Neuronal stem cell (in vitro differentiated cells): ENCODE measurements at places on chromosomes 3 and 15.
A peak's percentile ranks its signal among the peaks of the same experiment; 100 is the strongest.

GRCh38 chr3:151283387-151283786 is 5.0 kb upstream of the P2RY14 start:
- no peaks in the 10 kb centered on the region for H3K4me1 ChIP-seq
- no peak overlapping the region for H3K4me3 ChIP-seq
- H3K36me3 ChIP-seq, result no peaks in the 10 kb centered on the region
- H3K27ac ChIP-seq, result no peak overlapping the region
- no peak for DNase-seq
- H3K27me3 ChIP-seq, result no peaks in the 10 kb centered on the region

- no peaks in the 10 kb centered on the region for H3K27me3 ChIP-seq
- H3K4me3 ChIP-seq, result no peak overlapping the region
- DNase-seq, result no peak
- no peaks in the 10 kb centered on the region for H3K36me3 ChIP-seq
These were observed 166.0 kb downstream of the THSD4 start for GRCh38 chr15:71281256-71281655.

GRCh38 chr3:99943931-99944761 is 126.5 kb downstream of the CMSS1 start:
- H3K4me1 ChIP-seq, result peaks cover 4% of the 10 kb centered on the region
- H3K27me3 ChIP-seq, result no peaks in the 10 kb centered on the region
- no peak for DNase-seq
- no peak overlapping the region for H3K4me3 ChIP-seq
- H3K27ac ChIP-seq, result no peak overlapping the region

DNA sequence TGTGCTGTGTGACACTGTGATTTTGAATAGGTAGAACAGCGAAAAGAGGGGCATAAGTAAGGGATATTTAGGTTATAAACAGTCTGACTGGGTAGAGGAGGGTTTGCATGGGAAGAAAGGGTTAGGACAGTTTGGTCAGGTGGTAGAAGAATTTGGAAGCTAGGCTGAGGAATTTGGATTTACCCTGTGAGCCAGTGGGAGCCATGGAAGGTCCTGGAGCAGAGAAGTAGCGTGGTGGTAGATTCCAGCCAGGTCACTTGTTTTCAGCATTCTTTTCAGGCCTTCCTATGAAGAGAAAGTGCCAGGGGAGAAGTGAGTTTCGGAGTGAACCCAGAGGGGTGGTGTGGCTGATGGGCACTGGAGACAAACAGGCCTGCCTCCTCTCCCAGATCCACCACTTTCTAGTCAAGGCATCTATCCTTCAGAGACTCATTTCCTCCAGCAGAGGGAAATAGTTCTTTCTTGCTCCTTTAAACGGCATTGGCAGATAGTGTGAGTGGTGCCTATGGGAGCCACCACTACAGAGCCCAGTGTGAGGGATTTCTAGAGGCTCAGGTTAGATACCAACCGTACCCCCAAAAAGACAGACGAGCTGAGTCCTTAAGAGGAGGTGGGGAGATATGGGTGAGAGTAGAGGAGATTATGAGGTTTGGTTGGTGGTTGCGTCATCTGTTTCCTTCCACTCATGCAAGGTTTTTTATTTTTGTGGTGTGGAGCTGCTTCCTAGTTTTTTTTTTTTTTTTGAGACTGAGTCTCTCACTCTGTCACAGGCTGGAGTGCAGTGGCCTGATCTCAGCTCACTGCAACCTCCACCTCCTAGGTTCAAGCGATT is 21.2 kb downstream of the PXK start:
- no peaks in the 10 kb centered on the region for H3K27me3 ChIP-seq
- H3K4me1 ChIP-seq, result no peaks in the 10 kb centered on the region

DNA sequence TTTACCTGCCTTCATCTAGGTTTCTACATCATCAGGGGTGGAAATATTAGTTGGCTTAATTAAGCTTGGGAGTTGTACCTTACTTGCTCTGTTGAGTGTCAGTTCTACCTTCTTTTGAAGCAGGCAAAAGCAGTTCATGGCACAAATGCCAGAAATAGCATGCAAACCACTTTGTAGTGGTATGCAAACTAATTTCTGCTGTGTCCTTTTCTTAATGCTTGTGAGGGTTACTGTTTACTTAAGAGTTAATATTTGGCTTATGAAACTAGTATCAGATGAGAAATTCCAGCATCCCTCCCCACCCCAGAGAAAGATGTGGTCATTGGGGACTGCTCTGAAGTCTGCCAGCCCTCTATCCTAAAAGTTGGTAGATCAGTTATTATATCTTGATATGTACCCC is 7.1 kb downstream of the ATP2C1 start:
- no peaks in the 10 kb centered on the region for H3K36me3 ChIP-seq
- no peak overlapping the region for H3K4me3 ChIP-seq
- no peaks in the 10 kb centered on the region for H3K27me3 ChIP-seq
- DNase-seq, result no peak
- no peak overlapping the region for H3K27ac ChIP-seq

- no peak overlapping the region for H3K4me3 ChIP-seq
- no peaks in the 10 kb centered on the region for H3K4me1 ChIP-seq
- no peak for DNase-seq
- no peaks in the 10 kb centered on the region for H3K36me3 ChIP-seq
- no peak overlapping the region for H3K27ac ChIP-seq
- H3K27me3 ChIP-seq, result no peaks in the 10 kb centered on the region
These were observed 41.4 kb upstream of the THBS1 start for GRCh38 chr15:39539466-39539865.

- H3K4me3 ChIP-seq, result no peak overlapping the region
- H3K4me1 ChIP-seq, result no peaks in the 10 kb centered on the region
- DNase-seq, result no peak
- H3K27me3 ChIP-seq, result no peaks in the 10 kb centered on the region
These were observed 201.1 kb downstream of the NR1D2 start for GRCh38 chr3:24145981-24146822.

DNA sequence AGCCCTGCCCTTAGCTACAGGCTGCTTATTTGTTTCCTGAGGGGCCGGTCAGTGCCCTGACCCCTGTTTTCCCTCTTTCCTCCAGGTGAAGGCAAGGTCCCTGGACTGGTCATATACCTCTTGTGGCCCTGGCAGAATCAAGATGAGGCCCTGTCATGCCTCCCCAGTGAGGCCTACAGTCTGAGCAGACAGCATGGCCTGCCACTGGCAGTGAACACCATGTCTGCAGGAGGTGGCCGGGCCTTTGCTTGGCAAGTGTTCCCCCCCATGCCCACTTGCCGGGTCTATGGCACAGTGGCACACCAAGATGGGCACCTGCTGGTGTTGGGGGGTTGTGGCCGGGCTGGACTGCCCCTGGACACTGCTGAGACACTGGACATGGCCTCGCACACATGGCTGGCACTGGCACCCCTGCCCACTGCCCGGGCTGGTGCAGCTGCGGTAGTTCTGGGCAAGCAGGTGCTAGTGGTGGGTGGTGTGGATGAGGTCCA is 1.2 kb downstream of the KLHDC8B start:
- peaks cover 29% of the 10 kb centered on the region for H3K4me1 ChIP-seq
- no peaks in the 10 kb centered on the region for H3K27me3 ChIP-seq
- H3K27ac ChIP-seq, result peak overlapping the region; percentile 99
- H3K4me3 ChIP-seq, result peak overlapping the region; percentile 86

GRCh38 chr3:123947482-123947881 is 13.5 kb downstream of the CCDC14 start:
- no peak overlapping the region for H3K27ac ChIP-seq
- peaks cover 99% of the 10 kb centered on the region for H3K36me3 ChIP-seq
- DNase-seq, result no peak

GRCh38 chr3:64000453-64001055 is 22.7 kb downstream of the PSMD6 start:
- H3K36me3 ChIP-seq, result peaks cover 98% of the 10 kb centered on the region
- no peaks in the 10 kb centered on the region for H3K27me3 ChIP-seq
- no peak for DNase-seq
- H3K4me3 ChIP-seq, result no peak overlapping the region
- H3K27ac ChIP-seq, result no peak overlapping the region

DNA sequence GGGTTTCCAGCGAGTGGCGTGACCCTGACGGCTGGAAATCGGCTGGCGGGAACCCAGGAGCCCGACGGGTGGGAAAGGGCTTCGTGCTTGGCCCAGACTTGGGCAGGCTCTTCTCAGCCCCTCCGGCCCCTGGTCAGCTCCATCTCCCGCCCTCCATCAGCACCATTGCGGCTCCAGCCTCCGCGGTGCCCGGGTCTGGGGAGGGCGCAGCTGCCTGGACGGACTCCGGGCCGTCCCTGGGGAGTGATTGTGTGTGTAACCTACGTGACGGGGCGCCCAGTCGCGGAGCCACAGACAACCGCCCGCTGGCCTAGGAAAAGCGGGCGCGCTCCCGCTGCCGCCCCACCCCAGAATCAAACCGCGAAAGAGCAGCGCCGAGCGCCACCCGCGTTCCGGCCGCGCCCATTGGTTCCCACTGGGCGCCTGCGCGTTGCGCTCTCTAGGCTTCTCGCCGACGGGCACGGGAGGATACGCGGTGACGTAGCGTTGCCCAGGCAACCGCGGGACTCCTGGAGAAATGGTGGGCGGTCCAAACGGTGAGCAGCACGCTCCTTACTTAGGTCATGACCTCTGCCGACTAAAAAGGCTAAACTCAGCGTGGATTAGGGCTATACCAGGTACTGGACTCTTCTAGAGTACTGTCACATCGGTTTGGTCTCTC is at the start of gene CFAP20DC:
Gene CFAP20DC (minus strand): TSS at position 355 of the 661 bp plus-strand sequence. CDS start 394 bp downstream, outside the sequence.
- peak; percentile 88 for DNase-seq
- peak within 1 kb of the TSS; percentile 27 for H3K27ac ChIP-seq
- no peaks in the 10 kb centered on the region for H3K27me3 ChIP-seq
- H3K36me3 ChIP-seq, result no peaks in the 10 kb centered on the region
- H3K4me3 ChIP-seq, result peak within 1 kb of the TSS; percentile 88
- peaks cover 10% of the 10 kb centered on the region for H3K4me1 ChIP-seq

DNA sequence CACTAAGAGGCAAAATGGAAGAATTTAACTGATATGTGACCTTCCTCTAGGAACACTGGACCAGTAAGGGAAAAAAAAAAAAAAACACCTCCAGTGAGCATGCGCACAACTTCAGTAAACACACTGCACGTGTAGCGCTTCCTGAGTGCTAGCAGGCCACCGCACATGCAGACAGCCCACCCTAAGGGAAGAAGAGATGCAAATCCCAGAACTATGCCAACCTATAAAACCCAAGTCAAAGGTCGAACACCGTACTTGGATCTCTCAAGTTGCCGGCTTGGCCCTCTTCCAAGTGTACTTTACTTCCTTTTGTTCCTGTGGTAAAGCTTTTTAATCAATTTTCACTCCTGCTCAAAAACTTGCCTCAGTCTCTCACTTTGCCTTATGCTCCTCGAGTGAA is 64.5 kb upstream of the CADPS start:
- no peak overlapping the region for H3K4me3 ChIP-seq
- H3K27ac ChIP-seq, result no peak overlapping the region
- H3K4me1 ChIP-seq, result peaks cover 6% of the 10 kb centered on the region
- DNase-seq, result no peak
- H3K36me3 ChIP-seq, result no peaks in the 10 kb centered on the region

DNA sequence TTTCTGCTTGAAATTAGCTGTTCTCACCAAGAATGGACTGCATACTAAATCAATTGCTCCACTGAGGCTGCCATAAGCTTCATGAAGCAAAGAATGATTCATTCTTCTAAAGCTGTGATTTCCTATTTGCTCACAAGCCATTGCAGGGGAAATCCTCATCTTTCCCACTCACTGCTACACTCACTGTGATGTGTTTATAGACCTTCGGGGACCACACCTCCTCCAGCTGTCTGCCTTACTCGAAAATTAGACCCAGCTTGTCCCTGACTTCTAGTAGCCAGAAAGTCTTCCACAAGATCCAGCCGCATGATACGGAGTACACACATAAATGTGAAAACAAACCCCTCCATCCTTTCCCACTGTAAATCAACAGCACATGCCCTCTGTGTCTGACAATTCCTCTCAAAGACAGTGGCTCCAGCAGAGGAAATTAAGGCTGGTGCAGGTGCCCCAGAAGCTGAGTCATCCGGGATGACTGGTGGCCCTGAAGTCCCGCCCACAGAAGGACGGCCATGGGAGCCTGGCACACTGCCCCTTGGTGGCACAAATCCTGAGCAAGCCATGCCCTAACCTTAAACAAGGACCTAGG is 172.0 kb downstream of the STT3B start:
- H3K4me1 ChIP-seq, result no peaks in the 10 kb centered on the region
- DNase-seq, result no peak
- no peaks in the 10 kb centered on the region for H3K27me3 ChIP-seq

DNA sequence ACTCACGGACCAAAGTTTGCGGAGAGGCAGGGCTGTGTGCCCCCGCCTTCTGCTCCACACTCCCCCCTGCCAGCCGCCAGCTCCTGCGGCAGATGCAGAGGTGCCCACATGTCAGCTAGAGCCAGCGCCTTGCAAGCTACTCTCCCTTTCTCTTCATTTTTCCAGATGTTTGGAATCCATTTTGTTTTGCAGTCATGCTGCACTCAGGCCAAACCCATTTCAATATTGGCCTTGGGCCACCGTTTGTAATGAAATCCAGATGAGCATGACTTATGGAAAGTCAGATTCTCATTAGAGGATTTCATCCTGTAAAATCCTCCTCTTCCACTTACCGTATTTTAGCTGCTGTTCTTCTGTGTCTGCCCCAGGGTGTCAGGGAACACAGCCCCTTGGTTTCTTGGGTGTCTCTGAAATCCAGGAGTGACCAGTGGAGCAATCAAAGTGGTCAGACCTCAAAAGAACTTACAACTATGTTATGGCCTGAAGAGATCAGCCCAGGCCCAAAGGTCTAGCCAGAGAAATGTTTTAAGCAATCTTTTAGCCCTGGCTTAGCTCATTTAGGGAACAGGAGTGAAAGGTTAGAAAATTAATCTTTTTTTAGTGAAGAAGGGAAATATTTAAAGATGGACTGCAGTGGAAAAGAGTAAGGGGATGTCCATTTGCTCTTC is 65.8 kb downstream of the AAGAB start:
- H3K36me3 ChIP-seq, result peaks cover 99% of the 10 kb centered on the region
- no peak for DNase-seq
- no peak overlapping the region for H3K4me3 ChIP-seq
- no peaks in the 10 kb centered on the region for H3K27me3 ChIP-seq
- no peak overlapping the region for H3K27ac ChIP-seq

DNA sequence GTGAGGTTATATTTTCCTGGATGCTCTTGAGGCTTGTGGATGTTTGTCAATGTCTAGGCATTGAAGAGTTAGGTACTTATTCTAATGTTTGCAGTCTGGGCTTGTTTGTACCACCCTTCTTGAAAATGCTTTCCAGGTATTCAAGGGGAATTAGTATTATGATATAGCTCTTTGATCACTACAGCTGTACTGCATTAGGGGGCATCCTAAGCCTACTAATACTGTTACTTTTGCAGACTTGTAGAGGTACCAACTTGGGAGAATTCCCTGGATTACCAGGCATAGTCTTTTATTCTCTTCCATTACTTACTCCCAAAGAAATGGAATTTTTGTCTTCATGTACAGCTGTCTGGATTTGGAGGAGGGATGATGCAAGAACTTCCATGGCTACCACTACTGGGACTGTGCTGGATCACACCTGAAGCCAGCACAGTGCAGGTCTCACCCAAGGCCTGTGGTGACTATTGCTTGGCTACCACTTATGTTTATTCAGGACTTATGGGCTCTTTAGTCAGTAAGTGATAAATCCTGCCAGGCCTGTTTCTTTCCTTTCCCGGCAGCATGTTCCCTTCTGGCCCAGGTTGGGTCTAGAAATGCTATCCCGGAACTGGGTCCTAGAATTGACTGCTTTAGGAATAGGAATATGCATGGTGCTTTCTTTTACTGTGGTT is 402.9 kb downstream of the IL20RB start:
- H3K27me3 ChIP-seq, result no peaks in the 10 kb centered on the region
- DNase-seq, result no peak
- no peaks in the 10 kb centered on the region for H3K36me3 ChIP-seq
- H3K4me3 ChIP-seq, result no peak overlapping the region
- H3K4me1 ChIP-seq, result no peaks in the 10 kb centered on the region
- no peak overlapping the region for H3K27ac ChIP-seq
